ENCODE measurements at places on chromosomes 5 and 9.

DNA sequence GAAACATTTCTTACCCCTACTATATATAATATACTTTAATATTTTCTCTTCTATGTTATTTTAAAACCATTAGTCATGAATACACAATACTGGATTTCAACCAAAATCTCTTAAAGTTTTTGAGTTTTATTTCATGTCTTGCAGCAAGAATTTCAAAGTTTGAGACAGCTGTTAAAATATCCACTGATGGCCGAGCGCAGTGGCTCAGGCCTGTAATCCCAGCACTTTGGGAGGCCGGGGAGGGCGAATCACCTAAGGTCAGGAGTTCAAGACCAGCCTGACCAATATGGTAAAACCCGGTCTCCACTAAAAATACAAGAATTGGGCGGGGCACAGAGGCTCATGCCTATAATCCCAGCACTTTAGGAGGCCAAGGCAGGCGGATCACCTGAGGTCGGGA, 59.7 kb upstream of the DAPK1 start:
- no peak for DNase-seq

DNA sequence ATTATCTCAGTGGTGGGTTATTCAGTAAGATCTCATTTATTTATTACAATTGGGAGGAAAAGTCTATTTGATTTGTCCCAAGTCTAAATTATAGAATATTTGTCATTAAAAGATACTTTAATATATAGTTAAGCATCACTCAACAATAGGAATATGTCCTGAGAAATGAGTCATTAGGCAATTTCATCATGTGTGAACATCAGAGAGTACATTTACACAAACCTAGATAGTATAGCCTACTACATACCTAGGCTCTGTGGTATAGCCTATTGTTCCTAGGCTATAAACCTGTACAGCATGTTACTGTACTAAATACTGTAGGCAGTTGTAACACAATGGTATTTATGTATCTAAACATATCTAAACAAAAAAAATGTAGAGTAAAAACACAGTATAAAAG, 135.0 kb upstream of the RASA1 start:
- no peak for DNase-seq

- DNase-seq = no peak
Measured at GRCh38 chr9:17651725-17652124, 72.9 kb downstream of the SH3GL2 start.

- peak; percentile 75 for DNase-seq
Measured at GRCh38 chr5:103258957-103259704, 568 bp downstream of the MACIR start.

DNA sequence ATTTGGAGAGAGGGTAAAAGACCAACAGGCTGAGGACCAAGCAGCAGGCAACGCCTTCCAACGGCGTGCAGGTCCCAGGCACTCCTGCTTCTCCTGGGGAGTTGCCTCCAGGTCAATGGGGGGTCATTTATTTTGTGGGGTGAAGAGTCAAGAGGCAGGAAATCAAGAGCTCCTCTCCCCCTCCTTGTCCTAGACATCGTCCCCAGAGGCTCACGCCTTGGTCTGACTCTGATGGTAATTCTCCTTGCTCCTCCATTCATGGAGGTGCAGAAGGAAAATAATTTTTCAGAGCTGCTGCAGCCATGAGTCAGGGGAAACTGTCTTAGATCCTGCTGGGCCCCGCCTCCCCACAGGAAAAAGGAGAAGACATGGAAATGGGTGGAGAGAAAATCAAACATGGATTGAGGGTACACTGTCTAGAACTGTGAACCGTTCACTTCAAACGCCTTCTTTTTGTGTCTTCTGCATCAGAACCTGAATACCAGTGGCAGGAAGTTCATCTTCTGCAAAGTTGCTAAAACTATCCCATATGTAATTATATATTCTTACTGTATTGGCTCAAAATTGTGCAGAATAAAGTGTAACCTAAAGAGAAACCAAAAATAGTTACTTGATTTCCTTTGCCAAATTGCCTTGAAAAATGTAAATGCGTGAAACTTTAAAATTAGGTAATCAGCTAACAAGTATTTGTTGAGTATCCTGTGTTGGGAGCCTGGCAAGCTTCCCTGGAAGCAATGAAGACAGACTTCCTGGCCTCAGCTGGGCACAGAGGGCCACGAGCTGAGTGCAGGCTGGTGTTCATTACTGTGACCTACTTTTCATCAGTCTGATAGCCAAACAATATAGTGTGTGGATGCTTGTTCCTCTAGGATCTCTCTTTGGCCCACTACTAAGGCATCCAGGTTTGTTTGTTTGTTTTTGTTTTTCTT, 142.0 kb downstream of the CMYA5 start:
- DNase-seq = no peak

GRCh38 chr5:169412831-169413230, 111.9 kb upstream of the SLIT3 start:
- DNase-seq = no peak

DNA sequence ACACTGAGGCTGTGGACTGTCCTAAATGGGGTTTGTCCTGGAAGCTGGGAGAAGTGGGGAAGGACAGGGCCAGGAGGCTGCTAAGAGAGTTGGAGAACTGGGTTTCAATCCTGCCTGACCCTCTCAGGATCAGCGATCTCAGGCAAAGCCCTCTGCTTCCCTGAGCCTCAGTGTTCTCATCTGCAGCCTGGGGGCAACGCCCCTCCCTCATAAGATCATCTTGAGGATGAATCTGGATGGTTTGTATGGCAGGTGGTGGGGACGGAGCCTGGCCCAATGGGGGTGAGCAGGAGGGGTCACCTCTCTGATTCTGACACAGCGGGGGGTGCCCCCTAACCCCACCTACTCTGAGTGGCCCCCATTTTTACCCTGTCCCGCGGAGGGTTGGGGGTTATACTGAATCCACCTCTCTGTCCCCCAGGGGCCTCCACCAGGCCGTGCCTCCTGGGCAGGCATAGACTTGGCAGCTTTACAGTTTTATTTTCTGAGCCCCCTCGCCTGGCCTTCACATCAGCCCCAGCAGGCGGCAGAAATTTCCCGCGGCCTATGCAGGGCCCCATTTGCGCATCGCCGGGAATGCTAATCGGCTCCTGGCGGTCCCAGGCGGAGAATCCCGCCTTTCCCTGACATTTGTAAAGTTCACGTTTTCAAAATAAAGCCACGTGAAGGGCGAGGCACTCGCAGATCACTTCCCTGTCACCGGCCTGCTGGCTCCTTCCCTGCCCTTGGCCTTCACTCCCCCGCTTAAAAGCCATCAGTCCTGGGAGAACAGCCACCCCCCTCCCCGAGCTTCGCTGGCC, 17.8 kb upstream of the LAMC3 start:
- no peak for DNase-seq

All from left forelimb (tissue), 1 donor.